ENCODE measurements at places on chromosomes 1 and 21. TPM values are rescaled to one million over a fixed set of nuclear protein-coding genes. Genes with fewer than 3 reads are reported as not detected.

GRCh38 chr1:198132060-198132781 lies 24.6 kb upstream of the NEK7 start:
- DNase-seq: no peak

DNA sequence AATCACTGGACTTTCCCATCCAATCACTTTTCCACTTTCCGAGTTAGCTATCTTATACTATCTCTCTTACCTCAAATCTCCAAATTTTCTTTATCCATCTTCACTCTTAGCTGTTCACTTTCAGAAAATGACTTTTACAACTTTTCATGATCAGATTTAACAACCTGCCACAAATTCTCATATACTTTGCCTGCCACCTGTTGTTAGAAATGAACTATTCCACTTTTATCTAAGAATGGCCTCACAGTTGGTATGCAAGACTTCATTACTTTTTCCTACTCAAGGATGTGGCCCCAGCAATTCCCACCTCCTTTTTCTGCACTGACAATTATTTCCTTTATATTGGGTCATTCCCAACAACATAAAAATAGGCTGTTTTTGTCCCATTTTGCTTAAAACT lies 93.6 kb upstream of the DEPDC1 start:
- DNase-seq: no peak

The PPFIA4 gene
- total RNA-seq: 1.2 TPM

DNA sequence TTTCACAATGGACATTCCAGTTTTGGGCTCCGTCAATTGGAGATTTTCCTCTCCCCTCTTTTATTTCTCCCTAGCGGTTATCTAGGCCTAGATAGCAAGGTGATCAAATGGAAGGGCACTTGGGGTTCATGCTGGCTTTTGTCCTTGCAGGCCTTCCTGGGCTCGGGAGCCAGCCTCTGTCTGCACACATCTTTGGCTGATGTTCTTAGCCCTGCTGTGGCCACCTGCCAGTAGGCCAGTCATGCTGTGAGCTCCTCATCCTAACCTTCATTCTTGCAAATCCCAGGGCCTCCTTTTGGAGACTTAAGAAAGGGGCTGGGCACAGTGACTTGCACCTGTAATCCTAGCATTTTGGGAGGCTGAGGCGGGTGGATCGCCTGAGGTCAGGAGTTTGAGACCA lies 13.5 kb downstream of the TIE1 start:
- peak; percentile 28 for DNase-seq

The MEGF6 gene
- total RNA-seq: 121 TPM

The S100A6 gene
- 474 TPM for total RNA-seq

- no peak for DNase-seq
Observed at GRCh38 chr1:91427741-91428140, 23.1 kb upstream of the HFM1 start.

DNA sequence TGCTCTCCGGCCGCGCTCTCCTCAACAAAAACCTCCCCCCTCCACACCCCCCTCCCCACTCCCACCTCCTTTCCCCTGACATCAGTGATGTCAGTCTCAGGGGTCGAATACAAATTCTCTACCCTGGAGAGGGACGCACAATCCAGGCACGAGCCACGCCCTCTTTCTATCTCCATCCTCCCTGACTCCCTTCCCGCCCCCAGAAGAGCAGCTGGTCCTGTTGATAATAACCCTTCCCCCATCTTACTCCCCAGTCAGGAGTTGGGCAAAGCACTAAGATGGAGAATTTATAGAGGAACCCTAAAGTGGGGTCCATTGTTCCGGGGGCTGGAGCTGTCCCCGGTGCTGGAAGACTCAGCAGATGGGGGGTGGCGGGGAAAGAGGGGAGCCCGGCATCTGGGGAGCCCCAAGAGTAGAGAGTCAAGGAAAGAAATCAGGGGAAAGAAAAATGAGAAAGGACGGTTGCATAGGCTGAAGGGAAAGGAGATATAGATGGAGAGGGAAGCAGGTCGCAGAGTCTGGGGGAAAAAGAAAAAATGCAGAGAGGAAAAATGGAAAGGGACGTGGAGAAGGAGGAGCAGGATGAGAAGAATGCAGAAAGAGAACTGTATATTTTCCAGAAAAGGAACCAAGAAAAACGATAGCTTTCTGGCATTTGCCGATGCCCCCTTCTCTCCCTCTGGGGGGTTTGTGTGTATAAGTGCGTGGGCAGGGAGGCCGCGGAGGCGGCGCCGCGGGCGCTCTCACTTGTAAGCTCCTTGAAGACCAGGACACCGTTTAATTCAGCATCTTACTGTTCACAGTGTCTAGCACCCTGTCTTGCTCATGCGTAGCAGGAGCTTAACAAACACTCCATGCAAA lies at the start of gene CELF3:
Gene CELF3, minus strand, starts transcription at position 33 of the 861 bp plus-strand sequence. CDS start 783 bp downstream, outside the sequence.
- no peak for DNase-seq

DNA sequence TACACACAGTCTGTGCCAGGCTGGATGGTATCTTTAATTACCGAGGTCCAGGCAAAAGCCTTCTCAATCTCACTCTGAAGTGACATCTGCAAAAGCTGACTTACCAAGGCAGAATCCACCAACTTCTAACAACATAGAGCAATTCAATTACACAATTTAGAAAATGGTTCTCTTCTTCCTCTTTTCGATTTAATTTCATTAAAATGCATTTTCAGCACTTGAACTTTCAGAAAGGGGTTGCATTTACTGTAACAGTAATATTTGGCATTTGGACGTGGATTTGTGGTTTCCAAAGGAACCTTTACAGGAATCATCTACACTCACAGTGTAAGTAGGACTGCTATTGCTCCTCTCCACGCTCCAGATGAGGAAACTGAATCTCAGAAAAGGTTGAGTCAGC lies 53.3 kb downstream of the ERO1B start:
- no peak for DNase-seq

The TADA1 gene
- 28.4 TPM for total RNA-seq

- DNase-seq: no peak
Observed at GRCh38 chr21:43989401-43989800, 22.7 kb upstream of the TRAPPC10 start.

- no peak for DNase-seq
Observed at GRCh38 chr1:160373696-160374095, 6.8 kb downstream of the NHLH1 start.

- DNase-seq: peak; percentile 68
Observed at GRCh38 chr1:62321446-62321845, 2.2 kb upstream of the KANK4 start.

DNA sequence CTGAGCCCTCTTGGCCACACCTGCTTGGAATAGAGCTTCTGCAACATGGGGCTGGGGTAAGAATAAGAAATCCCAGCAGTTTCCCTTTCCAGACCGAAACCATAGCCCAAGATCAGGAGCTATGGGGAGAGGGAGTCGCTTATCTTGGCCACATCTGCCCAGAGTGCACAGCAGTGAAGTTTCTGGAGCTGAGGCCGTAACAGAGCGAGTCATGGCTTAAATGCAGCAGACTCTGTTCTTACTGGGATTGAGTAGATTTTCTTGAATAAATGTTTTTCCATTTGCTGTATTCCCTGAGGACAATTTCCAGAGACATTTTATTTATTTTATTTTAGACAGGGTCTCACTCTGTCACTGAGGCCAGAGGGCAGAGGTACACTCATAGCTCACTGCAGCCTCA lies 33.5 kb downstream of the CFAP57 start:
- DNase-seq: peak; percentile 21

DNA sequence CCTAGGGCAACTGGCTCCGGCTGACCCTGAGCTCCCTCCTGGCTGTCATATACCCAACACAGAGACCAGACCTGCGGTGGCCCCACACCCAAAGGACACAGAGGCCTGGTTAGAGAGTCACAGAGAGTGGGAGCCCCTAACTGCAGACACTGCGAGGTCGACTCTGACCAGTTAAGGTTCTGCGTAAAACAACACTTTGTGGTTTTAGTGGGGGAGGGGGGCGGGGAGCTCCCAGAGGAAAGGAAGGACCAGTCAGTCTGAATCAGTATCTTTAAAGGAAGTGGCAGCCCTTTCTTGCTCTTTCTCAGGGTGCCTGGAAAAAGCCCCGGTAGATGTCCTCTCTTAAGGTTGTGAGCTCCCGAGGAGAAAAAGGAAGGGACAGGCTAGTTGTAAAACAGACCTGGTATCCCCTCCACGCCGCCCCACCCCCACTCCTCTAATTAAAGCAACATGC lies 2.4 kb downstream of the SSBP3 start:
- no peak for DNase-seq
